ENCODE measurements at places on chromosomes 3 and 15. TPM values are rescaled to one million over a fixed set of nuclear protein-coding genes. Genes with fewer than 3 reads are reported as not detected.

Gene HSPBAP1
- total RNA-seq: 9.0 TPM

Gene GAP43
- not detected for total RNA-seq

DNA sequence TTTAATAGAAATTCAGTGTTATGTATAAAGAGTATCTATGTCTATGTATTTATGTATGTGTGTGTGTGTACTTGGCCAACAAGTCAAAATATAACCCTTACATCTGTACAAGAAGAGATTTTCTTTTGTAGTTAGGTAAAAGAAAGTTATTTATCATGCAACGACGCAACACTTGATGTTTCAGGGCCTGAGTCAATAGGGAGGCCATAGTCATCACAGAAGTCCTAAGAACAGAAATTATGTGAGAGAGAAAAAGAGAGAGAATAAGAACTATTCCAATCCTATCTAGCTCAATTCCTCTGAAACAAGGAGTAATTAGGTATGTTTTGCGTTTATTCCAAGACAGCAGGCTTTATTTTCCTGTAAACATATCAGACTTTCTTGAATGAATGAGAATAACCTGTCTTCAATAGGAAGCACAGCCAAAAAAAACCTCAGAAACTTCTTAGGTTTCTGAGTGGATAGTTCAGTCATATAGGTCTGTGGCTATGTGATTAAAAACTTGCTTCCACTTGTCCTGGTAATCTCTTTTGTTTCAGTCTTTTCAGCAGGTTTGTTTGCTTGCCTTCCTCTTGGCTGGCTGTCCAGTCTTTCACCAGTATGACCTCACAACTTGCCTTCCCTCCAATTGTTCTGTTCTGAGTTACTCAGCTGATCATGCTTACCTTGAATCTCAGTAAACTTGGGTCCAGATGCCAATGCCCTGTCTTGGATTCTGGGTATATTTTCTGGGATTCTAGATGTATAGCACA, 382.4 kb upstream of the GBE1 start:
- no peak for DNase-seq

Gene GSK3B
- total RNA-seq: 38.6 TPM

Gene CLDN16
- not detected for total RNA-seq

DNA sequence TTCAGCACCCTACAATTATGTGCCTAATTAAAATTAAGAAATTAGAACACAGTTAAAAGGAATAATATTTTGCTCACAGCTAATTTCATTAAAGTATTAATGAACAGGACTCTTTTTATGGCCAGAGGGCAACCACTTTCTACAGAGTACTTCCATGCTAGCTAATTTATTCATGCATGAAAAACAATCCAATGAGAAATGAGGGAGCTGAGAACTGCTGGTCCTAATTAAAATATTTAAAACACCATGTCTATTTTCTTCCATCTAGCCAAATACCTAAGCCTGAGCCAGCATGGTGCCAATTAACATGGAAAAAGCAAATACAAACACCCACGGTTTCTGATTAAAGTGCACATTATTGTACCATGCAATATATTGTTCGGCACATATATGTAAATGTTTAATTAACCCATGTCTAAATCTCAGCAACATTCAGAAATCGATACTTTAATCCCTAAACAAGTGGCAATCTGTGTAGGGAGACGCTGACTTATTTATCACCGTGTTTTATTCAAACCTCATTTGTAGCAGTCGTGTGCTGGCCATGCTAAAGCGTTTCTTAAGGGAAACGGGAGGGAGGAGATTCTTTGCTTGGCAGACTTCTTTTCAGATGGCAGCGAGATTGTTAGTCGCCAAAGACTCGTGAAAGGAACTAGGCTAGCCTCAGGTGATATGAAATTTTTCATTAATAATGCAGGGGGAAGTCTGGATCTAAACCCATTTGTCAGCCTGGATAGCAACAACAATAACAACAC, 193.5 kb downstream of the ANXA2 start:
- no peak for DNase-seq

DNA sequence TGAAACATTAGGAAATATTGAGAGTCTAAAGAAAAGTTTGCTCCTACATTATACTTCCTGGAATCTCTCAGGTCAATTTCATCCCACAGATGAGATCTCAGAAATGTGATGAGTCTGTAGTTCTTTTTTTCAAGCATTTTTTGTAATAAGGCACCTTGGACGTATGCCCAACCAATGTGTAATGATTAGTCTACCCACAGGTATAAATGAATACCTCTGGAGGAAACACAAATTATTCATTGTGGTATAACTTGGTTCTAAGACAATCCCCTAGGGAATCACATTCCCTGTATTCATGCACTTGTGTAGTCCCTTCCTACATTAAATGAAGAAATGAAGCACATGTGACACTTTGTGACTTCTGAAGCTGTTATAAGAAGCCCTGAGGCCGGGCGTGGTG, 596.2 kb upstream of the UBE2E2 start:
- no peak for DNase-seq

GRCh38 chr15:80986487-80986886, 3.1 kb downstream of the MESD start:
- DNase-seq: no peak

DNA sequence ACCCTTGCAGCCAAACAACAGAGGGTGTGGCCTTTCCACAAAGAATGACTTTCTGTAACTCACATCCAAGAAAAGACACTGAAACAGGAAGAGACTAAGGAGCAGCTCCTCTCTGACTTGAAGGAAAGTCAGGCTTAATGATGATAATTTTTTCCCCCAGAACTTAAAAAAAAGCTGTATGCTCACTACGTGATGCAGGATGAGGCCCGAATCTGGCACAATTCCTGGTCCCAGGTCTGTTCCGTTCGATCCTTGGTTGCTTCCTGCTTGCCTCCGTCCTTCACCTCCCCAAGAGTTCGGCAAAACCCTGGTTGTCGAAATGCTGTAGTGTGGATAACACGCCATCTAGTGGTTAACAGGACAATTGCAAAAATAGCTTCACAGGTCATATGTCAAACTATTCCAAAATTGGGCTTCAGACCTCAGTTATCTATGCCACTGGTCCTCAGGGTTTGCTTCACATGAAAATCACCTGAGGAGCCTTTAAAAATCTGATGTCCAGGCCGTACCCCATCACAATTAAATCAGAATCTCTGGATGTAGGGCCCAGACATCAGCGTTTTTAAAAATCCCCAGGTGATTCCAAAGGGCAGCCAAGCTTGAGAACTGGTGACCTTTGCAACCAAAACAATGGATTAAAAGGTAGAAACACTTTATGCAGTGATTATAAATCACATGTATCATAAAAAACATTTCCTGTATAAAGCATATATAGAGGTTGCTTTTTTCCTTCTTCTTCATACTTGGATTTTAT, 28.1 kb upstream of the SYNM start:
- DNase-seq: peak; percentile 34

- DNase-seq: no peak
Measured at GRCh38 chr15:63818629-63819028, 15.1 kb downstream of the HERC1 start.

DNA sequence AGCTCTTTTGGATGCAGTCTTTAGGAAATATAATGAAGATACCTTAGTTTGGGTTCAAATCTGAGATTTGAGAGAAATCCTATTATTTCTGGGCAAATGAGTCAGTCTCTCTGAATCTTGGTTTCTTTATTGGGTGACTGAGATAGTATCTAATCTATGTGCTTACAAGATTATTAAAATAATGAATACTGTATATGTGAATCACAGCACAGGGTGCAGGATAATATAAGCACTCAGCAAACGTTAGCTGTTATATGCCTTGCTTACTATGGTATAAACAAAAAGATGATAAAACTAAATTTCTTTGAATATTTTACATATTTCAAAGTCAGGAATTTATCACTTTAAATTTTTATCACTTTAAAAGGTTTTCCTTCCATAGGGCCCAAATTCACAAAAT, 29.6 kb downstream of the FGF7 start:
- DNase-seq: no peak

DNA sequence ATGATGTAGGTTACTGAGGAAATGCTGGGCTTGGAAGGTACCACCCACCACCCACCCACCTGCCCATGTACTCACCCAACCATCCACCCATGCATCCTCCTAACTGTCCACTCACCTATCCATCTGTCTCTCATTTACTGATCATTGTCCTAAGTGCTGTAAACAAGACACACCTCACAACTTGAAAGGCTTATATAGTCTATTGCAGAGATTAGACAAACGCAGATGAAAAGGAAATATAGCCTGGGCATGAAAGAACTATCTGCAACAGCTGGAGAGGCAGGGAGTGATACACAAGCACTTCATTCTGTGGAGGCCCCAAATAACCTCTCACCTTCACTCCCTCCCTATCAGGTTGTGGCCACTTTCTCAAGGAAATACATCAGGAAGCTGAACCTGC, 54.0 kb downstream of the DAPK2 start:
- DNase-seq: no peak

- no peak for DNase-seq
Measured at GRCh38 chr3:169404520-169404890, 259.0 kb downstream of the MECOM start.

- DNase-seq: no peak
Measured at GRCh38 chr3:182469086-182469485, 324.2 kb upstream of the ATP11B start.

- no peak for DNase-seq
Measured at GRCh38 chr15:28084547-28084946, 14.6 kb downstream of the OCA2 start.

DNA sequence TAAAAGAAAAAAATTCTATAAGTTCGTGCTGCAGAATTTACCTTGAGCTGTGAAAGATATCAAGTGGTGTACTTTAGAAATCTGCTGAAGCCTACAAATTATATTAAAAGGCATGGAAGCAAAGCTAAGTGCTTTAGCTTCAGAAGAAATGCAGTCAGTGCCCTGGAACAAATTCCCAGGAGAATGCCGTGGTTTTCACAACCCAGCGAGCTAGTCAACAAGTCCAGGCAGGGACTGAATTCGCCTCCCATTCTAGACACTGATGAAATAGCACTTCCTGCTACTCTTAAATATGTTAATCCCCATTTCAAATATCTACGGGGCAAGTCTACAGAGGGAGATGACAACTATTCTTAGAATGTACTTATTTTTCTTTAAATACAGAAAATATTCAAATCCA, 326.4 kb upstream of the IGF1R start:
- DNase-seq: no peak

Gene KCNMB3
- total RNA-seq: 1.3 TPM

Gene KNG1
- not detected for total RNA-seq

- DNase-seq: no peak
Measured at GRCh38 chr3:137468446-137468845, 295.7 kb upstream of the SOX14 start.

DNA sequence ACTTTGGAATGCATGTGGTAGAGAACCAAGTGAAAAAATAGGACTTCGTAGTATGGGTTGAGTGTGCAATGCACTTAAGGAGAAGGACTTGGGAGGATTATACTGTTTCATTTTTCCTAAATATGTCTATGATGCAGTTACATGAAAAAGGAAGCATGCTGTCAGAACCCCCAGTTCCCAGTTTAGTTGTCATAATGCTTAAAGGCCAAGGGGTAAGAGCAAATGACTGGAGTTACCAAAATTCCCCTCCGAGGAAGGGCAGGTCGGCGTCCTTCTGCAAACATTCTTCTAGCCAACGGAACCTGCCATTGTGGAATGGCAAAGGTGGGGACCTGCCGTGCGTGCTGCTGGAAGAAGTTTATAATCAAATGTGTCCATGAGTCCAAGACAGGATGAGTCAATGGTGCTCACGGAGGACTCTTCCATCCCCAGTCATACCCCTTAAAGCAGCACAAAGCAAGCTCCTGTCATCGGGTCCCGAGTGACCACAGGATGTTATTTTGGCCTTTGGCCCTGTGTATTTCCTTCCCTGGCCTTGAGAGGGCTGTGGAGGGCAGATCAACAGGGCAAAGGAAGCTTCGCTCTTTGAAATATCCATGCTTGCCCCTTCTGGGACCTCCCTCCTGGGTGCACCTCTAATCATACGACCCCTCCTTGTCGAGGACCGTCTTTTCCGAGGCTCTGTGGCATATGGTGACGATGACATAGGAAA, 93.2 kb downstream of the SLCO3A1 start:
- no peak for DNase-seq

DNA sequence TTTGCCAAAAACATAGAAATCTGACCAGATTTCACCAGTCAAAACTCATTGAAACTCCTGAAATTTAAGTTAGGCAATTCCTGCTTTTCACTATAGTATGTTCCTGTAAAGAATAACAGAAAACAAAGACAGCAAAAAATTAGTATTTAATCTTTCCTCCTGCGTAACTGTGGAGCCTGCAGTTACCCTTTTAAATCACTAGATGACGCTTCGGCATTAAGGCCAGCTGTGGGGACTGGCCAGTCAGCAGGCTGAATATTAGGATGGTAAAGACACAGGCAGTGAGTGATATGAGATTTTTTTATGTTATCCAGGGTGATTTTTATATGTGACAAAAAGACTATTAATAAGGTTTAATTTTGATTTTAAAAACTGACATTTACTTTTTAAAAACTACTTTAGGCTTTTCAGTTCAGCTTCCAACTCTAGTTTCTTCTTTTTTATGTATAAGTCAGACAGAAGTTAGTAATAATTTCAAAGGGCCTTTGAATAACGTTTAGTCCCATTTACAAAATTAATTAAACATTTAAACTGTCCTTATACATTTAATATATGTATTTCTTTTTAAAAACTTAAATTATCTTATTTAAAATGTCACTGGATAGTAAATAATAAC, 165.1 kb downstream of the PPM1L start:
- DNase-seq: no peak

Gene OXTR
- 0.20 TPM for total RNA-seq

Gene ZNF35
- total RNA-seq: 3.2 TPM

DNA sequence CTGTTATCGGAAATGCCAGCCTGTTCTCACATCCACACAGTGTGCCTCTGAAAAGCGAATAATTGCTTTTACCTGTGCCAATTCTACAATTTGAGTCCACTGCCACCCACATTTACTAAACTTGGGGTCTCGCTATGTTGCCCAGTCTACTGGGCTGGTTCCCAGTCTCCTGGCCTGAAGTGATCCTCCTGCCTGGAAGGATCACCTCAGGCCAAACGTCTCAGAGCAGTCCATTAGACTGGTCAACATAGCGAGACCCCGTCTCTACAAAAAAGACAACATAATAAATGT, 827 bp upstream of the INO80 start:
- no peak for DNase-seq

GRCh38 chr15:69815793-69816192, 281.9 kb downstream of the TLE3 start:
- DNase-seq: no peak

Gene UBP1
- 86.0 TPM for total RNA-seq

Gene CDAN1
- total RNA-seq: 26.0 TPM

Gene SPATA16
- not detected for total RNA-seq

- no peak for DNase-seq
Measured at GRCh38 chr15:41263891-41264351, 32.9 kb downstream of the CHP1 start.

Gene TICRR
- total RNA-seq: 0.11 TPM

GRCh38 chr3:131250466-131250865, 131.1 kb upstream of the NUDT16 start:
- DNase-seq: no peak

DNA sequence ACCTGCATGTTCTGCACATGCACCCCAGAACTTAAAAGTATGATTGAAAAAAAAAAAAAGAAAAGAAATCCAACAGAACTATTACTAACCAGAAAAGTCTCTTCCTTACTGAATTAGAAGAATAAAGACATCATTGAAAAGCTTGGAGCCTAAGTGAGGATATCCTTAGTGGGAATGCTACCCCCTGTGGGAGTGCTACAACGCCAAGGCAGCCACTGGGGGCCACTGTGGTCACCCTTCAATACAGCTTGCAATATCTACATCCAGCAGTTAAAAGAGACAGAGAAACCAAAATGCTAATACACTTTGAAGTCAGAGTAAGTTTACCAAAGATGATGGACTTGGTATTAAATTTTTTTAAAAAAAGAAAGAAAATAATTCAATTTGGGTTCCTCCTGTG, 292.0 kb downstream of the PLCL2 start:
- DNase-seq: no peak

Gene CRTAP
- total RNA-seq: 27.1 TPM
